ENCODE measurements at places on chromosomes 3 and 15. TPM values are rescaled to one million over a fixed set of nuclear protein-coding genes. Genes with fewer than 3 reads are reported as not detected.

MEIS2 gene
- 136 TPM for polyA plus RNA-seq

GRCh38 chr3:192992361-192992760, 74.7 kb upstream of the MB21D2 start:
- no peak for DNase-seq

DNA sequence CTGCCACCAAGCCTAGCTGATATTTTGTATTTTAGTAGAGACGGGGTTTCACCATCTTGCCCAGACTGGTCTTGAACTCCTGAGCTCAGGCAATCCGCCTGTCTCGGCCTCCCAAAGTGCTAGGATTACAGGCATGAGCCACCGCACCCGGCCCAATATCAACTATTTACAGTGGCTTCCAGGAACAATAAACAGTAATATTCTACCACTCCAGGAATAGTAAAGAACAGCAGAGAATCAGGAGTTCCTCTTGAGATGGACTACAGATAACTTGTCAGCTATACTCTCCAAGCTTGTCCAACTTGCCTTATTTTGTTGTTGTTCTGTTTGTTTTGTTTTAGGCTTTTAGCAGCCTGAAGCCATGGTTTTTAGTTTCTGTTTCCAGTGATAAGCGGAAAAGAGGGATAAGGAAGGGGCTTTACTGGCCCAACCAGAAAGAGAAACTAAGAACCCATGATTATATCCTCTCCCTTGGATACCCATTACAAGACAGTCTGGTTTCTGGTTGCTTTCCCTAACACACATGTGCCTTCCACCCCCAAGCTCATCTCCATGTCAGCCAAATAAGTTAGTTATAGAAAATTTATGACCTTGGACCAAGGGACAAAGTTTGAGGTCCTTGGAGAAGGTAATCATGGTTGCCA, 36.7 kb downstream of the ARHGEF3 start:
- DNase-seq, result no peak

- no peak for DNase-seq
Observed at GRCh38 chr3:190371152-190371551, 16.8 kb upstream of the CLDN16 start.

DNA sequence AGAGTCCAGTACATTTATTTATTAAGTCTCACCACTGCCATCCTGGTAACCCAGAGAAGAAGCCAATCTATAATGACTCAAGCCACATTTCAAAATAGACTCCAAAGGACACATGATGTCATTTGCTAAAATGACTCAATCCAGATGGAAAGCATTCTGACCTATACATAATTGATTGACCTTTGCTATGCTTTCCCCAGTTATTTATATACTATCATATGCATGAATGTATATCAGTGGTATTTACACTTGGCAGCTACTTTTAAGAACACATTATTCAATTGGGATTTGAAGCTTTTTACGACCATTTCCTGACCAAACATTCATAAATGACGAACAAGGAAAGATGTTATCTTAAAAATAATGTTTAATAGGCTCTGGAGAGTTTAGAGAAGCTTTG, 297.2 kb downstream of the FHIT start:
- DNase-seq, result peak; percentile 24

DNA sequence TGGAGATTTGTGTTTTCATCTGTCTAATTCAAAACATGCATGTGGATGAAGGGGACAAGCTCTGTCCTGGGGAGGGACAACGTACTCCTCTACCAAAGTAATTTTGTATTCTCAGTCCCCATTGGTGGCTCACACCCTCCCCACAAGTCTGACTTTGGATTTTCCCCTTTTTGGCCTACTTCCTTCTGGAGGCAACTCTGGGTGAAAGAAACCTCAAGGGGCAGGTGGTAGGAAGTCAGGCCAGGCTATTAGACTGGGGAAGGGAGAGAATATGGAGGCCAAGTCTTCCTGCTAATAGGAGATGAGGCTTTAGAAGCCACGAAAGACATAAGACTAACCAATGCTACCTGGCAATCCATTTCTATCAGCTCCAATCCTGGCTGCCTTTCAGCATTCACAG, 124.9 kb upstream of the RASGRP1 start:
- no peak for DNase-seq

ZBTB47 gene
- polyA plus RNA-seq, result 15.6 TPM

GRCh38 chr3:15800780-15801179, 3.0 kb upstream of the ANKRD28 start:
- DNase-seq, result no peak

- DNase-seq, result no peak
Observed at GRCh38 chr15:61307474-61307873, 78.4 kb upstream of the RORA start.

- DNase-seq, result no peak
Observed at GRCh38 chr3:68878322-68878721, 54.0 kb downstream of the TAFA4 start.

GRCh38 chr3:125589547-125590122, 5.7 kb downstream of the OSBPL11 start:
- no peak for DNase-seq

ISLR2 gene
- polyA plus RNA-seq, result 0.54 TPM

PIGBOS1 gene
- 16.1 TPM for polyA plus RNA-seq

DNA sequence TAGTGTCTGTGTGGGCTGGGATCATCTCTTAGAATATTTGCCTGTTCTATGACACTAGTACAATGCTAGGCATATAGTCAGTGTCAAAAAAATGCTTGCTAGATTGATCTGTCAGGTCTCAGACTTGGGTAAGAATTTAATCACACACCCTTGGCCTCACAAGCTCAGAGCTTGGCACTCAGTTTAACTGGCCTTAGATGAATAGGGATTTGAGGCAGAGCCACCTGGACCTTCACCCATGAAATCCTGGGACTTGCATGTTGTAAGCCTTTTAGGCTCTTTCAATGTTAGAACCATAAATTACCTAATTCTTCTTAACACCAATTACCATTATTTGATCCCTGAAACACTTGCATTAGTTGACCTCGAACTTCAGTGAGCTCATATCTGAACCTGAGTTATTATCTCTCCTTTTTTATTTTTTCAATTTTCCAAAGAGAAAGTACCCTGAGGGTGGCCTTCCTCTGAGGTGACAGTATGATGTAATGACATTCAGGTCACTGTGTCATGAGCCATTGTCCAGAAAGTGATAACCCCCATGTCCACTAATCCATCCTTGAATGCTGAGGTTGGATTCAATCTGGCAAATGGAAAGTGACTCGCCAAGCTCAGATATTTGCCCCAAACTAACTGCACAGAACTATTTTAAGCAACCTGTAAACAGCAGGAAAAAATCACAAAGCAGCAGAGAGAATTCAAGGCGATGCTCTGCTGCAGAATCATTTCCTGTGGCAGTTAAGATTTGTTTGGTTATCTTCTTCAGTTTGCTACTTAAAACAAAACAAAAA, 615.2 kb upstream of the NR2F2 start:
- DNase-seq, result peak; percentile 15

P2RY1 gene
- polyA plus RNA-seq, result 2.9 TPM

CSTA gene
- 0.93 TPM for polyA plus RNA-seq

DNA sequence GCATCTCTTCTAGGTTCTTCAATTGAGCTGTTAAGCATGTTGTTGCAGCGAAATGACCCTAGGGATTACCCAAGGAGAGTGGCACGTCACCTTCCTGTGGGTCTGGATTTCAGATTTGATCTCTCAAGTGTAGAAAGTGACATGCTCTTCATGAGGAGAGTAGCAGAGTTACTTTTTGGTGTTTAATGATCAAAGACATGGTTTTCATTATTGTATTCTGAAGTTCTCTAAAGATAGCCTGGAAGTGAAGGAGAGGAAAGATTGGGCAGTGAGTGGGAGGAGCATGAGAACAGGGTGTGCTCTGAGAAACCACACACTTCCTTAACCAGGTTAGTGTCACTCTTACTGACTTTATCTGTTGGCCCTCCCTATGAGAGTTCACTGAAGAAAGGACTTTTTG, 153.6 kb downstream of the AKAP13 start:
- no peak for DNase-seq

GRCh38 chr15:44101286-44101685, 93.8 kb downstream of the FRMD5 start:
- DNase-seq, result no peak

DNA sequence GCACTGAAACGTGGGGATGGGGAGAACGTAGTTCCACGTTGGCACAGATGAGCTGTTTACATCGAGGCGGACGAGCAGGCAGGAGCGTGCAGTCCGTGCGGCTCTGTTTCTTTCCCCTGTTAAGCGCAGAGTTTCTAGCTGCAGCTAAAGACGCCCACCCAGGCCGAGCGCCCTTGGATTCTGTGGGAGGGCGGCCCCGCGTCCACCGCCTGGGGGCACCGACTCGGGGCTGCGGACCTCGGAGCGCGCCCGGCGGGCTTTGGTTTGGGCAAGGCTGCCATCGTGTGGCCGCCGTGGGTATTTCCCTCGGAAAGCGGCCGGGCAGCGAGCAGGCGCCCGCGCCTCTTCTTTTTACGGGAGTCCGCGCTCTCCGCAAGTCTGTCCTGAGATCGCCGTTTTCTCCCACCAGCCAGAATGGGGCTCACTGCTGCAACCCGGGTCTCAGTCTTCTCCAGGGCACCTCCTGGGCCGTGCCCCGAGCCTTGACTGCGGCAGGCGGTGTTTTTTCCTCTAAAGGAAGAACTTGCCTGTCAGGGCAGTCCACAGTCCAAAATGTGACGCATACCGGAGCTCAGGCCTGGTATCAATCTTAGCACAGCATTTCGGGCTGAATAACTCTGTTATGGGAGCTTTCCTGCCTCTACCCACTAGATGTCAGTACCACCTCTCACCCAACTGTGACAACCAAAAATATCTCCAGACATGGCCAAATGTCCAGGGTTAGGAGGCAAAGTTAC, 219.9 kb upstream of the IGF1R start:
- DNase-seq, result no peak

DNA sequence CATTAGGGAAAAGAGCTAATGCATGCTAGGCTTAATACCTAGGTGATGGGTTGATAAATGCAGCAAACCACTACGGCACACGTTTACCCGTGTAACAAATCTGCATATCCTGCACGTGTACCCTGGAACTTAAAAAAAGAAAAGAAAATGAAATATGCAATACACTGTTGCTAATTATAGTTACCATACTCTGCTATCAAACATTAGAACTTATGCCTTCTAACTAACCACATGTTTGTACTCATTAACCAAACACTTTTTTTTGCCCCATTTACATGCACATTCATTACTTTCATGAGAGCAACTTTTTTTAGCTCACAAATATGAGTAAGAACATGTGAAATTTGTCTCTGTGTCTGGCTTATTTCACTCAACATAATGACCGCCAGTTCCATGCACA, 253.1 kb downstream of the CGGBP1 start:
- no peak for DNase-seq

GRCh38 chr3:188604651-188605050, 450.7 kb downstream of the LPP start:
- DNase-seq, result no peak

DNA sequence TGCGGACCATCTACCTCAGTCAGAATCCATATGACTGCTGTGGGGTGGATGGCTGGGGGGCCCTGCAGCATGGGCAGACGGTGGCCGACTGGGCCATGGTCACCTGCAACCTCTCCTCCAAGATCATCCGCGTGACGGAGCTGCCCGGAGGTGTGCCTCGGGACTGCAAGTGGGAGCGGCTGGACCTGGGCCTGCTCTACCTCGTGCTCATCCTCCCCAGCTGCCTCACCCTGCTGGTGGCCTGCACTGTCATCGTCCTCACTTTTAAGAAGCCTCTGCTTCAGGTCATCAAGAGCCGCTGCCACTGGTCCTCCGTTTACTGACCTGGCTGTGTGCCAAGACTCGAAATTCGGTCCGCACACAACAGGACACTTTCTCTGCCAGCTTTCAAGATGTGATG, 21.9 kb downstream of the NRROS start:
- DNase-seq, result no peak

DNA sequence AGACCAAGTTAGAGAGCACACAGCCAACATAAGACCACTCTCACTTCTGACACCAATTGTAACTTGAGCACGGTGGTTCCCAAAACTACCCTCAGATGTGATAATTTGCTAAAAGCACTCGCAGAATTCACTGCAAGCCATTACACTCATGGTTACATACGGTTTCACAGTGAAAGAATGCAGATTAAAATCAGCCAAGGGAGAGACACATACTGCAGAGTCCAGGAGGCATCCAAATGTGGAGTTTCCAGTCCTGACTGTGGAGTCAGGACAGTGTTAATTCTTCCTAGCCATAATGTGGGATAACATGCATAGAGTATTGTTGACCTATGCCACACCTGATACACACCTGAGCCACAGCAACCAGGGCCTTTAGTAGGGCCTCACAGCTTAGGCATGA, 956.4 kb downstream of the NTRK3 start:
- no peak for DNase-seq

SLC27A2 gene
- polyA plus RNA-seq, result 89.7 TPM

GRCh38 chr3:37934631-37935289, 55.8 kb upstream of the VILL start:
- no peak for DNase-seq

DNA sequence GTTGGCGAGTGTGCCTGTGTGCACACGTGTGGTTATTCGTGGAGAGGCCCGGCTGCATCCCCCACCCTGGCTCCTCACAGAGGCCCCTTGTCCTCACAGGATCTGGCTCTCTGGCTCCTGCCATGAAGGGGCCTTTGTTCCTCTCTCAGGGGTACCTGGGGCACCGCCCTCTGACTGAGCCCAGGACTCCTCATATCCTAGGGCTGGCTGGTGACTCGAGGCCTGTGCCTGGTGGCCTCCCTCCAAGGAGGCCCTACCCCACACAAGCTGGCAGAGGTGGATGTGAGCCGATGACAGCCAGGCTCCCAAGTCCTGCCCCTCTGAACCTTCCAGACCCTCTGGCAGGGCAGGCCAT, 10.0 kb downstream of the PRKCD start:
- no peak for DNase-seq

TEX55 gene
- polyA plus RNA-seq, result not detected

DNA sequence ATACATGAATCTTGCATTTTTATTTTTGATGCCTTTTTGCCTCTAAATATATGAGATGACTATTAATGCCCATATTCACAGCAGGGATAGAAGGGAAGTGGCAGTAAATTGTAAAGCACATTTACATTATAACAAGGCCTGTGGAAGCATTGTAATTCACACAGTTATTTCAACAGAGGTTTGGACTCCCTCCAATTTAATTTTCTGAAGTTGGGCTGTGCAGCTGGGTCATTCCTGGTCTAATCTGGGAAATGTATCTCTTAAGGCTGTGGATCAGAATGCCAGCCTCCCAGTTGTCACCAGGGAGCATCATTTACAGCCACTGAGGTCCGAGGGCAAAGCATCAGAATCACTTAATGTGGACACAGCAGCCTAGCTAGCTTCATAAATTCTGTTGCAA, 434.5 kb downstream of the MFSD1 start:
- DNase-seq, result no peak

DNA sequence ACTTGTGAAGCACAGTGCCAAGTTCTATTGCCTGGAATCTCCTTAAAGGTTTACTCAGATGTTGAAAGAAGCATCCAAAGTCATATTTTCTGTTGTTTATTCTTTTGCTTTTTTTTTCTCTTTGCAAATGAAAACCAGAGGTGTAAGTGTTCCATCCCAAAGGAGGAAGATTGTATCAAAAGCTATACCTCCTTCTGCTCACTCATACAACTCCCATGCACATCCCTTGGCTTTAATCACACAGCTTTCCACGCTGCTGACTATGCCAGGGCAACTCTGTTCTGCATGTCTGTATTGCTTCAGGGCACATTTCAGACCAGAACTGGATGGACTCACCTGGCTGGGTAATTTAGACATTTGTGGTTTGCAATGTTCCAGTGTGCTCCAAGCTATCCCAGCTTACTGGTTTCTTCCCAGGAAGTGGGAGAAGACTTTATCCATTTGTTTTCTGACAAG, 399.6 kb upstream of the TBL1XR1 start:
- no peak for DNase-seq

NUDT16 gene
- polyA plus RNA-seq, result 42.2 TPM

CLK3 gene
- polyA plus RNA-seq, result 73.9 TPM

CMTM8 gene
- polyA plus RNA-seq, result 9.1 TPM

AHSG gene
- 2.7 TPM for polyA plus RNA-seq

RGMA gene
- 7.7 TPM for polyA plus RNA-seq

CORO2B gene
- 23.5 TPM for polyA plus RNA-seq
